ENCODE measurements at places on chromosomes 1 and 21.

DNA sequence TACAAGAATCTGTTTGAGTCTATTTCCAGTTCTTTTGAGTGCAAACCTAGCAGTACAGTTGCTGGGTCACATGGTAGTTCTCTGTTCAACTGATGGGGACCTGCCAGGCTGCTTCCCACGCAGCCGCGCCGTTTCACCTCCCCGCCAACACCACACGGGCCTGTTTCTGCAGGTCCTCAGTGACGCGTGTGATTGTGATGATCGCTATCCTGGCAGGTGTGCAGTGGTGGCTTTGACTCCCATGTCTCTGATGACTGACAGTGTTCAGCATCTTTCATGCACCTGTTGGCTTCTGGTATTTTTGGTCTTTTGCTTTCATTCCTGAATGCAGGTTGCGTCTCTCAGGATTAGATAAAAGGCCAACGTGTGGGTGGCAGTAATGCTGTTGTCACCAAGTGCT lies 41.6 kb downstream of the FAAP20 start:
- no peak for DNase-seq

DNA sequence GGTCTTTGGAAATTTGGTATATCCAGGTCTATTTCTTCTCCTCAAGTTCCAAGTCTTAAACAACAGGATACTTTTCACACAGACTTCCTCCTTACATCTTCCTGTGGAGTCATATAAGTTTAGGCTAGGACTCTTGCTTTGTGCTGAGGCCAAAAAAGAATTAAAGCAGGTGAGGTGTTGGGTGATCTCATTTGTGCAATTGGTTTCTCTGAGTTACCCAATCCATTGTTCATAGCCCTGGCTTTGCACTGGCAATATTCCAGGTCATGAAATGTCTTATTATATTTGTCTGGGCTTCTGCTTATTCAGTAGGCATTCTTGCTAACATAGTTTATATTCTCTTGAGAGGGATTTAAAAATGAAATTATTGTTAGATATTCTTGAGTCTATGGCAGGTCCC lies 14.1 kb upstream of the KIAA0040 start:
- no peak for DNase-seq

GRCh38 chr1:228082918-228083870 lies 686 bp downstream of the ARF1 start:
- DNase-seq, result no peak

- DNase-seq, result no peak
Observed at GRCh38 chr21:45560106-45561021, 18.1 kb upstream of the SLC19A1 start.

DNA sequence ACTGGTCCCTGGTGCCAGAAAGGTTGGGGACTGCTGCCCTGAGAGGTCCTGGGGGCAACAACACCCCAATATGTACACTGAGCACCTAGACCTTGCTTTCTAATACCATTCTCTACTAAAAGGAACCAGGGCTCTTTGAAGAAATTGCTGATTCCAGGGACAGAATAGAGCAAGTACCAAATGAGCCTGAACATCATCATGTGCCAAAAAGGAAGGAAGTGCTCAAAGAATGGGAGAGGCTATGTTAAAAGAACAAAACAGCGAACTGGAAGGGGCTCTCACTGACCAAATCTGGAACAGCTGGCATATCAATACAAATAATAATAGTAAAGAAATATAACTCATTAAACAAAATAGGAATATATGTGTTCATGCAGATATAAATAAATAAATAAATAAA lies 50.8 kb downstream of the PIK3R3 start:
- DNase-seq, result no peak

DNA sequence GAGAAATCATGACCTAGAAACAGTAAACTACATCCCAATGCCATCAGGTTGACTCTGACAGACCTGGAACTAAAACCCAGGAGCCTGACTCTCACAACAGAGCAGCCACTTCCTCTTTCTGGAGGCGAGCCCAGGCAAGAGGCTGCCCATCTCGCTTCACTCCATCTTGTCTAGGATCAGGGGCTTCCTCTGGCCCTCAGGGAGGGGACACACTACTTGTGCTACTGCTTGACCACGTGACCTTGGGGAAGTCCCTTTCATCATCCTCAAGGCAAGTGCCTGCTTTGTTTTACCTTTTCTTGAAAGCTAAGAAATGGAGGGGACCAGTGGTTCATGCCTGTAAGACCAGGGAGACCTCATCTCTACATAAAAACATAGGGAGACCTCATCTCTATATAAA lies 2.6 kb upstream of the TENT5B start:
- DNase-seq, result no peak

DNA sequence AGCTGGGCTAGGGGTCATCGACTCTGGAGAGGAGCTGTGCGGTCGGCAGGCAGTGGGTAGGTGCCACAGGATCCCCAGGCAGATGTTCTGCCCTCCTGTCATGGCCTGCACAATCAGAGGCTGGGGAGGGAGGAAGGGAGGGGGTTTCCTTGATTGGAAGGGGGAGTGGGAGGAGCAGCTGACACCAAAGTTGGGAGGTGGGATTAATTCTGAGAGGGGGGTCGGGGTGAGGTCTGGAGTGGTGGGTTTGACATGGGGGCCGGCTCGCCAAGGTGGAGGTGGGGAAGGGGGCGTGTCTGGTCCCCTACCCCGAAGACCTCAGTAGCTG lies 651 bp upstream of the HPCA start:
- DNase-seq, result no peak

GRCh38 chr1:67713057-67713846 lies 28.3 kb downstream of the GADD45A start:
- DNase-seq, result no peak

DNA sequence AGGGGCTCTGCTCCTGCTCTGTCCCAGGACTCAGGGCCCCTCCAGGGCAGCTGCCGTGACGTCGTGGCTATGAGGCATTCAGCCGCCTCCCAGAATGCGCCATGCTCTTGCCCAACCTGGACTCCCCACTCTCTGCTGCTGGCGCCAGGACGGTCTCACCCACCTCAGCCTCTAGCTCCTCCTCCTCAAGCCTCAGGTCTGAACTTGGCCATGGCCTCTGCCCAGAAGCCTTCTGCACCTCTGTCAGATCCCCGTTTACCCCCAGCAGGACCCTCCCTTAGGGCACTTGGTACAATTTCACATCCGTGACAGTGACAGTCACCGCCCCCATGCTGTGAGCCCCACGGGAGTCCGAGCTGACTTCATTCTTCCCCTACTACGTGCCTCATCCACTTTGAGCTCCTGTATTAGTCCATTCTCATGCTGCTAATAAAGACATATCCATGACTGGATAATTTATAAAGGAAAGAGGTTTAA lies 4.9 kb downstream of the CSTB start:
- DNase-seq, result no peak

GRCh38 chr1:184753608-184754475 lies 816 bp downstream of the EDEM3 start:
- DNase-seq, result no peak

- no peak for DNase-seq
Observed at GRCh38 chr21:25870084-25870483, 135.3 kb downstream of the GABPA start.

GRCh38 chr1:160436966-160437365 lies 36.6 kb downstream of the VANGL2 start:
- DNase-seq, result no peak

- DNase-seq, result no peak
Observed at GRCh38 chr1:172533513-172534151, 682 bp downstream of the SUCO start.

DNA sequence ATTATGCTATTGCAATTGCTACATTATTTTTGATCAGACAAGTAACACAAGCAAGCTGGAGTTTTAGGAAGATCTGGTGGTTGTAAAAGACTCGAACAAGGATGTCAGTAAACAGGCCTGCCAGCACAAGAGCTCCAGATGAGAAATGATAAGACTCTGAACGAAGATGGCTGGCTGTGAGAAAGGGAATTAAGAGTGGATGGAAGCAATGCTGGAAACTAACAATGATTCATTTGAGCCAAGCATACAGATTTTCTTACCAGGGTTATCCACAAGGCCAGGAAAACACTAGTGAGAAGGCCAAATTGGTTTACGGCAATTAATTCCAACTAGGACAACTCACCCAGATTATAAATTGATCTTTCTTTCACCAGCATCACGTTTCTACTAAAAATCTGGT lies 54.2 kb downstream of the NRIP1 start:
- no peak for DNase-seq

DNA sequence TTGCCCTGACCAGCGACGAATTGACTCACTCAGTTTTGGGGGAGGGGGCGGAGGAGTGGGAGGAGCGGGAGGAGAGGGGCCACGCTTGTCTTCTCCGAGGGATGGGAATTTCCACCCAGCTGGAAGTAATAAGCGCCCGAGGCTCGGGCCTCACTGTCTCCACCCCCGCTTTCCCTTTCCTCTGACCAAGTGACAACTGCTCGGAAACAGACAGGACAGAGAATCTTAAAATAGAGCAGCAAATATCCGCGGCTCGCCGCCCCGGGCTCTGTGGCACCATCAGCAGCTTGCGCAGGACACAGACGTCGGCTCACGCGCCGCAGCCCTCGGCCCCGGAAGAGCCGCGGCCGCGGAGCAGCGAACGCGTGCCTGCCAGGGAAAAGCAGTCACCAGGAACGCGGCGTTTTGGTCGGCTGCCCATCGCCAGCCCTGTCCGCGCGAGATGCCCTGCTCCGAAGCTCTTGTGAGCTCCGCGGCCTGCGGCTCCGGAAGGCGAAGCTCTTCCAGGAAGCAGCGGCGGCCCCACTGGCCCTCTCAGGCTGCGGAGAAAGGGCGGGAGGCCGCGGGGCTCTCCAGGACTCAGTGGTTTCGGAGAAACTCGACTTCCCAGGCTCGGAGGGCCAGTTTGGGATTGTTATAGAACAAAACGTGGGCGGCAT lies 10.7 kb upstream of the RGS16 start:
- no peak for DNase-seq

- DNase-seq, result no peak
Observed at GRCh38 chr1:165942062-165942461, 114.6 kb downstream of the UCK2 start.

DNA sequence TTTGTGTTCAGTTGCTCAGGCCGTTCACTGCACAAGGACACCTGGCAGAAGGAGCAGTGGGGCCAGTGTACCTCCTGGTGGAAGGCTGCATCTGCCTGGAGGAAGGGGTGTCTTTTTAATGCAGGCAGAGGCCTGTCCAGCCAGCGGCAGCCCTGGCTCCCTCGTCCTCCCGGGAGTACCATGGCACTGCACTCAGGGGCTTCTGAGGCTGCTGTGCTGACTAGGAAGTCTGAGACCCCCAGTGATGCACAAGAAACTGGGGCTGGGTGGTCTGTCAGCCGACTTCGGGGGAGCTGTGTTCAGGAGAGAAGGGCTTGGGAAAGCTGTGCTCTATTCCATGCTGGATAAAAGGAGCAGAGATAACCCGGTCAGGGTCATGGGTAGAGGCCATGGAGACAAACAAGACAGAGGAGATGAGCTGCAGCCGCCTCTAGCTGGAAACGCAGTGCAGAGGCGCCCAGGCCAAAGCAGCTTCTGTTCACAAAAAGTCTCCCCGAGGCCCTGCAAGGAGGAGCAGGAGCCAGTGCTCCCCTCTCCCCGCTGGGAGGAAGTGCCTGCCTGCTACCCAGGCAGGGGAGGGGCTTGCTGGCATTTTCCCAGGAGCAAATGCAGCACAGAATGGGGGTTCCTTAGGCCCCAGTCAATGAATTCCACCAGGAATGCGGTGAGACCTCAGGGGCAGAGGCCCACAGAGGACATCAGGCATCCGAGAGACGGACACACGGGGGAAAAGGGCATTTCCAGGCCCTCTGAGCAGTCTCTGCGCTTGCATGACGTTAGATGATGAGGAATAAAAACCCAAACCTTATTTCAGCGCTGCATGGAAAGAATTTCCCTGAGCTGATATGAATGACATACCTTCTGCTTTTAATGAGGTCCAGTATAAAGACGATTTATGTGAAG lies 17.2 kb upstream of the C2CD2 start:
- DNase-seq, result no peak

DNA sequence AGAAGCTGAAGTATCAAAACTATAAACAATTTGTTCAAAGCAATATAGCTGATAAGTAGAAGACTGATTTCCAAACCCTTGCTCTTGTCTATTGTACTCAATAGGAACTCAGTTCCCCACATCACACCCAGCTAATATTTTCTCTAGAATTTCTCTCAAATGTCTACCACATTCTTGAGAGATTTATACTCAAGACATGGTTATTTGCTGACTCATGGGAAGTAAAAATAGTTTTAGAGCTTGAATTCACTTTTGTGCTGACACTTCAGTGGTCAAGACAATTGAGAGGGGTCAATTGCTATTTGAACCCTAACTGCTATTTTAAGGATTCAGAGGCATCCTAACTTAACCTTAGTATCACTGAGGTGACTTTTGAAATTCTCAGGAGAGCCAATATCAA lies 99.0 kb downstream of the TNNI3K start:
- no peak for DNase-seq

DNA sequence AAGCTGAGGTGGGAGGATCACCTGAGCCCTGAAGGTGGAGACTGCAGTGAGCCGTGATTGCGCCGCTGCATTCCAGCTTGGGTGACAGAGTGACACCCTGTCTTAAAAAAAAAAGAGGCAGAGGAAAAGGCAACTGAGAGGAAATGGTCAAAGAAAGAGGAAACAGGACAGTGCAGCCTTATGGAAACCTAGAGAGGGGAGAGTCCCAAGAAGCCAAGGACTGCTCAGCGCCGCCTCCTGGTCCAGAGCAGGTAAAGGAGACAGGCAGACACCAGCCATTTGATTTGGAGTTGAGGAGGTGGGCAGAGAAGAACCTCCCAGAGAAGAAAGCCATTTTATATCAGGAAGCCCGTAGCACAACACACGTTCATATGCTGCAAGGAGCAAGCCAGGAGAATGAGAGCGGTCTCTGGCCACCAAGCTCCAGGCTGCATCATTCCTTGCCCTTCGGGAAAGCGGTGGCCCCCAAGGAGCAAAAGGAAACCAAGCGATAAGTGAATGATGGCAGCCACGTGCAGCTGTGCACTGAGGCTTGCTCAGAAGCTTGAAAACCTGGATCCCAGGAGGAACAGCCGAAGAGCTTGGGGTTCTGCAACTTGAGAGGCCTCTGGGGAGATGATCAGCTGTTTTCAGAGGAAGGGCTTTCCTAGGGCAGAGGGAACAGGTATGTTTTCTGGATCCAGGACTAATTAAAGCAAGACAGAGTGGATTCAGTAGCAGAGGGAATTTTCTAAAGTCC lies 33.7 kb downstream of the LRRC42 start:
- no peak for DNase-seq

GRCh38 chr1:230365723-230366307 lies 60.3 kb downstream of the PGBD5 start:
- no peak for DNase-seq

DNA sequence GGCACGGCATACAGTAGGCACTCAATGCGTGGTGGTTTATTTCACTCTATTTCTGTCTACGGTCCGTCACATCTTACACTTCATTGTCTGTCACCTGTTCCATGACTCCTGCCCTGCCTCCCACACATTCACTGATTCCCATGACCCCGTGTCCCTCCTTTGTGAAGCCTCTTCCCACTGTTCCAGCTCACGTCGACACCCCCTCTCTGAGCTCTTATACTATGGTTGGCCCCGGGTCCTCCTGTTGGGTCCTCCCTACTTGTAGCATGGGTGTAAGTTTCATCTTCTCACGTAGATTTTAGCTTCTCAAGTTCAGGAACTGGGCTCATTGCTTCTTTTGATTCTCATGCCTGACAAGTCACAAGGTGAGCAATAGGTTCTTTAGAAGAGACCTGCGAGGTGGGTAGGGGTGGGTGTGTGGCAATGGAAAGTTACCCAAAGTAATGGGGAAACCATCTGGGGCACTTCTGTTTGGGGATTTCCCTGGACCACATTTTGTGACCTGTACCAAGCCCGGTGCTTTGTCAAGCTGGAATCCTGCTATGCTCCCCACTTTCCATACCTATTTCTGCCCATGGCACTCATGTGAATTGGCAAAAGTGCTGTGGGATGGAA lies 22.1 kb upstream of the IL10 start:
- DNase-seq, result no peak

Data from stimulated activated CD4-positive, alpha-beta T cell treated with anti-CD3 and anti-CD28 coated beads, Interleukin-1b, Interleukin-23, amount 100 ng/mL, for 1 hour (primary cell).